ENCODE measurements at places on chromosomes 2 and 18.

DNA sequence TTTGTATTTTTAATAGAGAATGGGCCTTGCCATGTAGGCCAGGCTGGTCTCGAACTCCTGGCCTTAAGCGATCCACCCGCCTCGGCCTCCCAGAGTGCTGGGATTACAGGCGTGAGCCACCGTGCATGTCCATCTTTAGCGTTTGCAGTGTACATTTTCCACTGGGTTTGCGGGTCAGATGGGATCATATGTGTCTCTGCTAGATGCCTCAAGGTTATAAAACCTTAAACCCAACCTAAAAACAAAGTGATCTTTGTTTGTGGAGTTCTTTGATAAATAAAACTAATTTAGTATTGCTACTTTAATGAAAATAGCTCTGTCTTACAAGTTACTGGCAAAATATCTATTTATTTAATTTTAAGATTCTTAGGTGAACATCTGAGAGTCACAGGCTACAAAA is 13.1 kb upstream of the ALPG start:
- no peak for DNase-seq

GRCh38 chr2:20130160-20130560 is 78.7 kb upstream of the LAPTM4A start:
- no peak for DNase-seq

GRCh38 chr2:60560734-60561644 is 7.5 kb upstream of the BCL11A start:
- peak; percentile 26 for DNase-seq

DNA sequence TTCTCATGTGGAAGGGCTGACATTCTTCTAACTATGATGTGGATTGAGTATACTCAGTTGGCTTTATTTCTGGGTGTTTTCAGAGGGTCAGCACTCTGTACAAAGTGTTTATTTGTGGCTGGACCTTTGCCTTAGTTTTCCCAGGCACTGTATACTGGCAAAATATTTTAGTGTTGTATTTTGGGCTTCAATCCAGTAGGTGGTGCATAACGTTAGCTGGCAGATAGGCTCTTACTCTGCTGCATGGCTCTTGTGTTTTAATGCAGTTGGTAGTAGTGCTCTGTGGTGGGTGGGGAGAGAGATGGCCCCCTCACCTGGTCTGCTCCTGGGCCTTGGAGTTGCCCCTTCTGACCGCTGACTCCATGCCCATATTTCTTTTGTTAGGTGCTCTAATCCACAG is 75.6 kb upstream of the REG3A start:
- no peak for DNase-seq

DNA sequence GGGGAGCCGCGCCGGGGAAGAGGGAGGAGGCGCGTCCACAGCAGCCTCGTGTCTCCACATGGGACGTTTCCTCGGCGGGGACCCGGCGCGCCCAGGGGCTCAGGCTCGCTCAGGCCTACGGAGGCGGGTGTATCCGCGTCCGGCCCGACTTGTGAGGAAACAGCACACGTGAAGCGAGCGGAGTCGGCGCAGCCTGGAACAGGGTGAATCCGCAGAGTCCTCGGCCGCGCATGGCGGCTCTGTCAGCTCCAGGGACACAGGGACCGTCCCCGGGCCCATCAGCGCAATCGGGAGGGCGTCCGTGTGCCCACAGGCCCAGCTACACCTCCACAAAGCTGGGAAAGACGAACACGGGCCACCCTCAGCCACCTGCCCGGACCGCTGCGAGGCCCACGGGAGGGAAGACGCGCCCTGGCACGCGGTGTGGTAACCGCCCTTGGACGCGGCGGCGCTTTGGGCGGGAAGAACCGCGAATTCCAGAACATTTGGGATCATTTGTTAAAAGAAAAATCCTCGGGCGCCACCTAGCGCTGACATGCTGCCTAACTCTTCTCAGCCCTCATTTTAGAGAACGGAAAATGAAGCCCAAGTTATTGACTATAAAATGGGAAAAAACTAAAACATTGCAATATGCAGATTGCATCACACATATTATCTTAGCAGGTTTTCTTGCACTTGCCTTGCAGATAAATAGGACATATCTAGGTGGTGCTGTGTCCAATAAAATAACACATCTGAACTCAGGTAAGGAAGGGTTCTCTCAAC is 40.4 kb downstream of the TMEM18 start:
- peak; percentile 32 for DNase-seq

DNA sequence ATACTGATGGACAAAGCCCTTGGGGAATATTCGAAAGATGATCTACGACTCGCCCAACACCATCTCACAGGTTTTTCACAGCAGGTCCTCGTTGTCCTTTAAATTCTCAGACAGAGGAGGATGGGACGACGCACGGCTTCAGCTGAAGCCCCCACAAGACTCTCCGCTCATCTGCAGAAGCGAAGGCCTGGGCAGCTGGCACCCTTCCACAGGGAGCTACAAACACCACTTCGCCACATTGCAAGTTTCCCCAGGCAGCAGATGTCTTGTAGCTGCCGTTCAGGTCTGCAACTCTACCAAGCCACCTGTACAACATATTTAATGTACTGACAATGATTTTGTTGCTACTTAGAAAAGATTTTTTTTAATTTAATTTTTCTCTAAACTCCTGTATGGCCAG is 642.9 kb downstream of the ZEB2 start:
- DNase-seq = no peak

DNA sequence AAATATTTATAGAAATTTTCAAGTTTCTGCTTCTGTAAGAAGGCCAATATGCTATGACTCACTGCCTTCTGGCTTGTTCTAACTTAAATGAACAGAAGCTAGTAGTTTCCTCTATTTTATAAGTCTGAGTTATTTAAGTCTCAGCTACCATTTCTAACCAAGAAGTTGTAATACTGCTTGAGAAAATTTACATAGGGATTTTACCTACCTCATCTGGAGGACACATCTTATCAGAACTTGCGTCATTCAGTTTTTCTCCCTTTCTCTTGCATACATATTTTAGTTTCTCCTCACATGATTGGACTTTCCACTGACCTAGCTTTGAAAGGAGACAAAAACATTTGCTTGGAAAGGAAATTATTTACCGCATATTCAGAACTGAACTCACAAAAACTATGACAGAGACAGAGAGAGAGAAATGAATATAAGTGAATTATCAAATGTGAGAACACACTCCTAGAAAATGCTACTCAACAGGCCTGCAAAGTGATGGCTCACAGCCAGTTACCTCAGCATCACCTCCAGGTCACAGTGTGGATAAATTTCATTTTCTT is 81.1 kb upstream of the CD302 start:
- DNase-seq = no peak

DNA sequence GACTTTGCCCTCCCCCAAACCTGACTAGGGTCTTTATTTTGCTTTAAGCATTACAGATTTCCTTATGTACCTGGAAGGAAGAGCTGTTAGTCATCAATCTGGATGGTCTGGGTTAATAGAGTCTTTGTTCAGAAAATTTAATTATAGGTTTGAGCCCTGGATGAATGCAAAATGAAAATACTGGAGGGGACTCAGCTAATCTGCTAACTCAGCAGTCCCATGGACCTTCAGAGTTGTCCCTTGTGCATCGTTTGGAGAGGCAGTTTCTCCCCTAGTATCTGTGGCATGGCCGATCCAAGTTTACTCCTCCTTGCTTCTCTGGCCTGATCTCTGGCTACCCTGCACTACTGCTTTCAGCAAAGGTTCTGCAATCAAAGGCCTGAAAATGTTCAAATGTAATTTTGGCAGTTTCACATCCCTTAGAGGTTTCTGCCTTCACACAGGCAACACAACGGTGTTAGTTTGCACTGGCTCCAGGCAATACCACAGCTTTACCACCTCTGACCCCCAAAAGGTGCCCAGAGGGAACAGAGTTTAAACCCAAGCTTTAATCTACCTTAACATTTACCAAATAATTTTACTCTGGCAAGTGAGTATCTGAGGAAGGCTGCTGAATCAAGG is 134.3 kb downstream of the THADA start:
- DNase-seq = no peak
